ENCODE measurements at places on chromosomes 3 and 15.

DNA sequence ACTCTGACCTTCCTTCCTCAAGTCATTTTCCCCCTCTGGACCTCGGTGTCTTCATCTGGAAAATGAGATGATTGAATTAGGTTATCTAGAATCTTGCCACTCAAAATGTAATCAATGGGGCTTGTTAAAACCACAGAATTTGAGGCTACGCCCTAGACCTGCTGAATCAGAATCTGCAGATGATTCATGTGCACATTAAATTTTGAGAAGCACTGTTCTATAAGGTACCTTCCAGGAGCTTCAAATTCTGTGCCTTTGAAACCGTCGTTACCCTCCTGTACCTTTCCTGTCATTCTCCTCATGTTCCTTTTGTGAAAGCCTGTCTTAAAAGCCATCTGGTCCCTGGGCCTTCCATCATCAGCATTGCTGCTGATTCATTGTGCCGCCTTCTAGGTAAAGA lies 172.4 kb upstream of the TOPAZ1 start:
- no peak for DNase-seq

GRCh38 chr3:10188804-10189556 lies 24.3 kb downstream of the IRAK2 start:
- no peak for DNase-seq

- no peak for DNase-seq
Observed at GRCh38 chr15:45126535-45127158, 3.0 kb downstream of the DUOXA1 start.

GRCh38 chr15:83099290-83099689 lies 8.2 kb upstream of the TM6SF1 start:
- no peak for DNase-seq

- peak; percentile 62 for DNase-seq
Observed at GRCh38 chr3:124258057-124258500, 266.2 kb upstream of the ROPN1 start.
